MCF 10A (cell line): ENCODE measurements at places on chromosomes 7 and 10. TPM values are rescaled to one million over a fixed set of nuclear protein-coding genes. Genes with fewer than 3 reads are reported as not detected.

BRAF gene
- total RNA-seq, result 32.2 and 33.7 TPM in 2 replicates

NOC3L gene
- 24.9 and 39.0 TPM in 2 replicates for total RNA-seq

HECW1 gene
- total RNA-seq, result 0.27 TPM in 1 of 2 replicates, not detected in the other

KIAA1217 gene
- 48.3 and 48.7 TPM in 2 replicates for total RNA-seq

PAX4 gene
- total RNA-seq, result not detected in 2 replicates

ORC5 gene
- 25.4 and 34.1 TPM in 2 replicates for total RNA-seq

FXYD4 gene
- total RNA-seq, result not detected in 2 replicates

ACSL5 gene
- total RNA-seq, result 0.12 and 0.68 TPM in 2 replicates

ODAD2 gene
- total RNA-seq, result 0.28 and 1.3 TPM in 2 replicates

ABCF2 gene
- 47.3 and 72.4 TPM in 2 replicates for total RNA-seq

BMPR1A gene
- total RNA-seq, result 27.3 and 34.3 TPM in 2 replicates

CLEC5A gene
- total RNA-seq, result not detected in 2 replicates

GRM3 gene
- not detected in 2 replicates for total RNA-seq

CLEC2L gene
- total RNA-seq, result not detected in 2 replicates

DNA sequence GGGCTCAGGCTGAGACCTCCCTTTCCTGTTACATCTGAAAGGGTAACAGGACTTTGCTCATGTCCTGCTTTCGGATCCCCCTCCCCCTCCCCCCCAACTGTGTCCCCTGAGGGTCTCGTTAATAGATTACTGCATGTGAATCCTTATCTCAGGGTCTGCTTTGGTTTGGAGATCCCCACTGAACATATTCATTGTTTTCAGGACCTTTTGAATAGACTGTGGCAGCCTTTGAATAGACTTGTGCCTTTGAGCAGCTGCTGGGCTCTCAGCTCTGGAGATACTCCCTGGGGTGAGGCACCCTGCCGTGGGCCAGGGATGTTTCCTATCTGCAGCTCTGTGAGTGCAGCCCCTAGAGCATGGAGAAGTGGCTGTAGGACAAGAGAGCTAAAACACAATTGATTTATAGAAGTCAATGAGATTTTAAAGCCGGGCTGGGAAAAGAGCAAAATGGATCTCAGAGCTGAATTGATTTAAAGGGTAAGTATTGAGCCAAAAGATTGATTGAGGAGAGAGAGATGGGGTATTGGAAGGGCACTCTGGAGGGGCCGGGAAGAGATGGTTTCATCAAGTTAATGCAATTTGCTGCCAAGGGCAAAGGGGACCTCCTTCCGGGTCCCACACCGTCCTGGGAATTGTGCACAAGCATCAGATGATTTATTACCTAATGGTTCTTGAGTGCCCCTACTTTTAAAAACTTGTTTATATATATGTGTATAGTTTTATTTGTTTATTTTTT, 9.9 kb downstream of the ARHGAP22 start:
- H3K4me1 ChIP-seq, result peaks cover 25% of the 10 kb centered on the region
- H3K4me3 ChIP-seq, result no peak overlapping the region
- no peak overlapping the region for H3K27ac ChIP-seq
- H3K27me3 ChIP-seq, result no peaks in the 10 kb centered on the region
- H3K36me3 ChIP-seq, result no peaks in the 10 kb centered on the region

GRCh38 chr7:103887853-103888602, 101.4 kb downstream of the RELN start:
- no peak overlapping the region for H3K4me3 ChIP-seq
- no peak overlapping the region for H3K27ac ChIP-seq
- H3K36me3 ChIP-seq, result no peaks in the 10 kb centered on the region
- peaks cover 21% of the 10 kb centered on the region for H3K27me3 ChIP-seq
- no peak for DNase-seq

DNA sequence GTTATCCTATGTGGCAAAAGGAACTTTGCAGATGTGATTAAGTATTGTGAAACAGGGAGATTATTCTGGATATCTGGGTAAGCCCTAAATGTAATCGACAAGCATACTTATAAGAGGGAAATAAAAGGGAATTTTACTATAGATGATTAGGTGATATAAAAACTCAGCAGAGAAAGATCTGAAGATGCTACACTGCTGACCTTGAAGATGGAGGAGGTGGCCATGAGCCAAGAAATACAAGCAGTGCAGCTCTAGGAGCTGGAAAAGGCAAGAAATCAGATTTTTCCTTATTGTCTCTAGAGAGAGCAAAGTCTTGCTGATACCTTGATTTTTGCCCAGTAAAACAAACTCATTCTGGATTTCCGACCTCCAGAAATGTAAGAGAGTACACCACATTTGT, 67.7 kb downstream of the BRAF start:
- H3K4me1 ChIP-seq, result no peaks in the 10 kb centered on the region
- no peak overlapping the region for H3K27ac ChIP-seq
- H3K36me3 ChIP-seq, result no peaks in the 10 kb centered on the region

- H3K27ac ChIP-seq, result peak overlapping the region; percentile 78
- H3K4me3 ChIP-seq, result no peak overlapping the region
- peak; percentile 88 for DNase-seq
Measured at GRCh38 chr7:28984631-28985030, 26.5 kb upstream of the TRIL start.

GRCh38 chr10:63553473-63553872, 32.3 kb downstream of the REEP3 start:
- H3K4me1 ChIP-seq, result peaks cover 45% of the 10 kb centered on the region
- H3K27me3 ChIP-seq, result no peaks in the 10 kb centered on the region
- H3K36me3 ChIP-seq, result peaks cover 13% of the 10 kb centered on the region
- H3K27ac ChIP-seq, result peak overlapping the region; percentile 90
- peak; percentile 45 for DNase-seq

- no peak overlapping the region for H3K27ac ChIP-seq
- no peak overlapping the region for H3K4me3 ChIP-seq
- H3K27me3 ChIP-seq, result peaks cover 72% of the 10 kb centered on the region
- no peaks in the 10 kb centered on the region for H3K36me3 ChIP-seq
- H3K4me1 ChIP-seq, result no peaks in the 10 kb centered on the region
Measured at GRCh38 chr7:136278057-136278456, 300.9 kb upstream of the MTPN start.

DNA sequence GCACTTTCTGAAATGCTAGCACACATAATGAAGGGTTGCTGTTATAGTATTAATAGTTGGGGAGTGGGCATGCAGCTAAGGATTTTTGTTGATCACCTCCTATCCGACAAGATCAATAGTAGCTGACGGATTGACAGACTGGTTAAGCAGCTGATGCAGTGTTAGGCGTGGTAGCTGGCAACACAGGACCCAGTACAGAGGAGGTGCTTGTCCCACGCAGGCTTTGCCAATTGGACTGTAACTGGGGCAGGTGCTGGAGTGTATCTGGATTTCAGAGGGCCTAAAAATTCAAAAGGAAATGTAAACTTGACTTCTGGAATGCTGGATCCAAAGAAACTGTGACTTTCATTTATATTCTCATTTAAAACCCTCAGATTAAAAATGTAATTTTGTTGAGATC, 340.9 kb downstream of the SORCS3 start:
- no peaks in the 10 kb centered on the region for H3K4me1 ChIP-seq
- H3K36me3 ChIP-seq, result no peaks in the 10 kb centered on the region
- no peak overlapping the region for H3K4me3 ChIP-seq
- no peak overlapping the region for H3K27ac ChIP-seq

DNA sequence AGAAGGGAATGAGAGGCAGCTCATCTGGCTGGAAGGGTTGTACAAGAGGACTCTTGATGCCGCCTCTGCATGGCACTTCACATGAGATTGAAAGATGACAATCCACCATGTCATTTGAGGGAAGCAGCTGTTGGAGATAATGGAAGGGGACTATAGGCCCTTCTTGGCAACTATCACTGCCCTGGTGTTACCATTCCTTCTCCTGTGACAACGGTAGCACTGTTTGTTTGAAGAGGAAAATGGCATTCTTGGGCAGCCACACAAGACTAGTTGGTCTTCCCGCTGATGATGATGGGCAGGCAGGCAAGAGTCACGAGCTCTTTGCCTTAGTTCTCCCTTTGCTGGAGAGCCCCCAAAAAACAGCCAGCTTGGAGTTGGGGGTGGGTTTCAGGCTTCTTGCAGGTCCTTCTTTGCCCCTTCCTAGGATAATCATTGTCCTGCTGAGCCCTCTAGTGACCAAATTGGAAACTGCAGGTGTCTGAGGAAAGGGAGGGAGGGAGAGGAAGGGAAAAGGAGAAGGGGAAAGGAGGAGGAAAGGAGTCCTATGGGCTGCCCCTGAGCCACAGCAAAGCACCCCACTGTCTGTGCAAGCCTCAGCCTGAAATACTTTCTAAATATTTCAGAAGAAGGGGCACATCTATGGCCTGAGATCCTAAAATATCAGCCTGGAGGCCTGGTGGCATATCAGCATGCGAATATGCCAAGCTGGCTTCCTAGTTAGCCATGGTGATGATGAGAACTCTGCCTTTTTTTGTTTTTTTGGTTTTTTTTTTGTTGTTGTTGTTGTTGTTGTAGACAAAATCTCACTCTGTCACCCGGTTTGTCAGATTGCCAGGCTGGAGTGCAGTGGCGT, 165.6 kb upstream of the KMT2E start:
- no peak overlapping the region for H3K27ac ChIP-seq
- H3K36me3 ChIP-seq, result no peaks in the 10 kb centered on the region
- H3K27me3 ChIP-seq, result peaks cover 52% of the 10 kb centered on the region
- no peak overlapping the region for H3K4me3 ChIP-seq
- H3K4me1 ChIP-seq, result no peaks in the 10 kb centered on the region

- H3K27ac ChIP-seq, result no peak overlapping the region
- peaks cover 34% of the 10 kb centered on the region for H3K36me3 ChIP-seq
- no peak for DNase-seq
- H3K27me3 ChIP-seq, result no peaks in the 10 kb centered on the region
- no peak overlapping the region for H3K4me3 ChIP-seq
- H3K4me1 ChIP-seq, result peaks cover 7% of the 10 kb centered on the region
Measured at GRCh38 chr10:114485696-114486400, 81.5 kb upstream of the AFAP1L2 start.

- H3K4me3 ChIP-seq, result no peak overlapping the region
- no peak overlapping the region for H3K27ac ChIP-seq
- H3K4me1 ChIP-seq, result peaks cover 6% of the 10 kb centered on the region
- H3K36me3 ChIP-seq, result peaks cover 15% of the 10 kb centered on the region
Measured at GRCh38 chr10:93703066-93703465, 674 bp upstream of the FRA10AC1 start.

- H3K27me3 ChIP-seq, result no peaks in the 10 kb centered on the region
- H3K36me3 ChIP-seq, result no peaks in the 10 kb centered on the region
- no peak overlapping the region for H3K4me3 ChIP-seq
- DNase-seq, result peak; percentile 54
- peak overlapping the region; percentile 7 for H3K27ac ChIP-seq
- H3K4me1 ChIP-seq, result peaks cover 20% of the 10 kb centered on the region
Measured at GRCh38 chr10:94042001-94042833, 48.5 kb downstream of the PLCE1 start.

DNA sequence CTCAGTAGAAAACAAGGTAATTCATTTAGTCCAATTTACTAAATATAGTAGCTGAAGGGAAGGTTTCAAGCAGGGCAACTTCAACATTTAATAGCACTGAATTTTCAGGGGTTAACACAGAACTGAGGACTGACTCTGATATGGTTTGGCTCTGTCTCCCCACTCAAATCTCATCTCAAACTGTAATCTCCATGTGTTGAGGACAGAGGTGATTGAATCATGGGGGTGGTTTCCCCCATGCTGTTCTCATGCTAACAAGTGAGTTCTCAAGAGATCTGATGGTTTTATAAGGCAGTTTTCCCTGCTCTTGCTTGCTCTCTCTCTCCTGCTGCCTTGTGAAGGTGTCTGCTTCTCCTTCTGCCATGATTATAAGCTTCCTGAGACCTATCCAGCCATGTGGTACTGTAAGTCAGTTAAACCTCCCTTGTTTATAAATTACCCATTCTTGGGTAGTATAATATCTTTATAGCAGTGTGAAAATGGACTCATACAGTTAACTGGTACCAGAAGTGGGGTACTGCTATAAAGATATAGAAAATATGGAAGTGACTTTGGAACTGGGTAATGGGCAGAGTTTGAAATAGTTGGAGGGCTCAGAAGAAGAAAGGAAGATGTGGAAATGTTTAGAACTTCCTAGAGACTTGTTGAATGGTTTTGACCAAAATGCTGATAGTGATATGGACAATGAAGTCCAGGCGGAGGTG, 9.8 kb upstream of the UMAD1 start:
- no peaks in the 10 kb centered on the region for H3K4me1 ChIP-seq
- H3K27ac ChIP-seq, result no peak overlapping the region
- H3K36me3 ChIP-seq, result peaks cover 6% of the 10 kb centered on the region
- H3K4me3 ChIP-seq, result no peak overlapping the region

DNA sequence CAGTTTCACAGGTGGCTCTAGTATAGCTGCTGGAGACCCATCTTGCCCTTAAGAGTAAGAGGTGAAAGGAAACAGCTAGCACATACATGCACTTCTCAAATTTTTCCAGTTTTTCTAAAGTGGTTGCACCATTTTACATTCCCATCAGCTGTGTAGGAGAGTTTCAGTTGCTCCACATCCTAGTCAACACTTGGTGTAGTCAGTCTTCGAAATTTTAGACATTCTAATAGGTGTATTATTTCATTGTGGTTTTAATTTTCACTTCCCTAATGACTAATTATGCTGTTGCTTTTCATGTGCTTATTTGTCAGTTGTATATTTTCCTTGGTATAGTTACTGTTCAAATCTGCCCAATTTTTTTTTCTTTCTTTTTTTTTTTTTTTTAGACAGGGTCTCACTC, 9.5 kb upstream of the HACD1 start:
- no peak overlapping the region for H3K4me3 ChIP-seq
- H3K36me3 ChIP-seq, result no peaks in the 10 kb centered on the region
- DNase-seq, result no peak
- no peaks in the 10 kb centered on the region for H3K27me3 ChIP-seq

DNA sequence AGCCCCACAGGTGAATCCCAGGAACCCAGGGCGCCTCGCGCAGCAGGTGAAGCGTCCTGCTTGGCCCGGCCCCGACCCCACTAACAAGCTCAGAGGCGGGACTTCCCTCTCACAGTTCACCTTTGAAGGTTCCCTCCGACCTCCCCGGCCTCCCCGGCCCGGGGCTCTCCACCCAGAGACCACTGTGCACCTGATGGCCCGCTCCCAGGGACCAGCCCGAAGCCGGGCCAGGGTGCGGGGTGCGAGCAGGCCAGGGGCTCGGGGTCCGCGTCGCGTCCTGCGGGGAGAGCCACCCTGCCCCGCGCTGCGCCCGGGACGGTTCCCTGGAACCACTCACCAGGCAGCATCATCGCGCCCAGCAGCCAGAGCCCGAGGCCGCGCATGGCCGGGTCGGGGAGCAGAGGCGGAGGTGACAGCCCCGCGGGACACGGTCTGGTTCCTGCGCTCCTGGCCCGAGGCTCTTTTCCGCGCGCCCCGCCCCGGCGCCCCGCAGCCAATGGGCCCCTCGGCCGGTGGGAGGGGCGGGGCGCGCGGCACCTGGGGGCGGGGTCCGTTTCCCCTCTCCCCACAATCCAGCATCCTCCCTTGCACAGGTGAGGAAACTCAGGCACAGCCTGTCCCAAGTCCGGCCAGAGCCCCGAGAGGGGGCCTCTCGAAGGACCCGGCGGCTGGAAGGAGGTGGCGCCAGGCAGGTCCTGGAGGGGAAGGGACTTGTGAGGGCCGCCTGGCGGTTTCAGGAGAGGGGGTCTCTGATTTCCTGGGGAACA, at the start of gene ADAM8:
ADAM8 (minus strand) TSS at position 434 of the 767 bp plus-strand sequence; CDS start at position 383, 51 bp downstream.
- no peaks in the 10 kb centered on the region for H3K27me3 ChIP-seq
- no peak for DNase-seq
- H3K4me3 ChIP-seq, result peak within 1 kb of the TSS; percentile 40
- H3K4me1 ChIP-seq, result peaks cover 16% of the 10 kb centered on the region
- peak within 1 kb of the TSS; percentile 85 for H3K27ac ChIP-seq

- H3K27me3 ChIP-seq, result peaks cover 48% of the 10 kb centered on the region
- no peak overlapping the region for H3K27ac ChIP-seq
- no peak for DNase-seq
- no peak overlapping the region for H3K4me3 ChIP-seq
- H3K36me3 ChIP-seq, result peaks cover 5% of the 10 kb centered on the region
- peaks cover 7% of the 10 kb centered on the region for H3K4me1 ChIP-seq
Measured at GRCh38 chr7:1401011-1401410, 58.3 kb downstream of the MICALL2 start.
